ENCODE measurements at places on chromosomes 4 and X.

GRCh38 chr4:54728368-54728767 lies 70.6 kb downstream of the KIT start:
- DNase-seq, result no peak

- no peak for DNase-seq
These were observed 44.0 kb downstream of the STEEP1 start for GRCh38 chrX:119521246-119521645.

- no peak for DNase-seq
These were observed 170.5 kb upstream of the NOCT start for GRCh38 chr4:138845054-138845453.

GRCh38 chr4:120881351-120881750 lies 41.2 kb downstream of the PRDM5 start:
- no peak for DNase-seq

DNA sequence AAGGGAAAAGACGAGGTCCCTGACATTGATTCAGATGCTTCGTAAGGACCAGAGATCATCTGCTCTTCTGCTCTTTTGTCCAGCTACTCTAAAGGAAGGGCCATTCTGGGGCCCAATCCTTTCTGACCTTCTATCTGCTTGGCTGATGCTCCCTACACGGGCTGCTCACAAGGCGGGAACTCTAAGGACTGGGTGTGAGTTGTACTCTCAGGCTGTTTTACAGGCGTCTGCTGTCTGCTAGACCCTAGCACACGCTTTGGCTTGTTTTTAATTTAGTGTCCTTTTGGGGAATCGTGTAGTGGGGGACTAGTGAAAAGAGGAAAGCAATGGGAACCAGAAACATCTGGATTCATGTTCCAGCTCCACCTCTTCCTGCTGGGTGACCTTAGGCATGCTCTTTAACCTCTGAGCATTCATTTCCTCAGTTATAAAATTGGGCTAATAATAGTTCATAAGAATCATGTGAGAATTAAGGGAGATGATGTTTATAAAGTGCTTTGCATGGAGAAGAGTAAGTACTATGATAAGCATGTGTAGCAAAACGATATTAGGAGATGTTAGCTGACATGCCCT lies 53.1 kb downstream of the CASP3 start:
- no peak for DNase-seq

DNA sequence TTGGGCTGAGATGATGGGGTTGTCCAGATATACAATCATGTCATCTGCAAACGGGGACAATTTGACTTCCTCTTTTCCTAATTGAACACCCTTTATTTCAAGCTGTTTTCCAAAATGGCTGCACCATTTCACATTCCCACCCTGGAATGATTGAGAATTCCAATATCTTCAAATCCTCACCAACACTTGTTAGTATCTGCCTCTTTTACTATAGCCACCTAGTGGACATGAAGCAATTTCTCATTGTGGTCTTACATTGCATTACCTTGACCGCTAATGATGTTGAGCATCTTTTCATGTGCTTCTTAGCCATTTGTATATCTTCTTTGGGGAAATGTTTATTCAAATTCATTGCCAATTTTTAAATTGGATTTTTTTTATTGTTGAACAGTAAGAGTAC lies 364.8 kb downstream of the SMARCA1 start:
- no peak for DNase-seq

- no peak for DNase-seq
These were observed 15.8 kb downstream of the PLK4 start for GRCh38 chr4:127896528-127896927.

GRCh38 chr4:189804894-189805293 lies 135.8 kb upstream of the FRG1 start:
- DNase-seq, result no peak

GRCh38 chr4:158001756-158002155 lies 171.1 kb downstream of the GASK1B start:
- no peak for DNase-seq

- peak; percentile 27 for DNase-seq
These were observed 13.8 kb downstream of the SH3BP2 start for GRCh38 chr4:2806390-2807355.

GRCh38 chr4:32455231-32455630 lies 1735.1 kb downstream of the PCDH7 start:
- no peak for DNase-seq

DNA sequence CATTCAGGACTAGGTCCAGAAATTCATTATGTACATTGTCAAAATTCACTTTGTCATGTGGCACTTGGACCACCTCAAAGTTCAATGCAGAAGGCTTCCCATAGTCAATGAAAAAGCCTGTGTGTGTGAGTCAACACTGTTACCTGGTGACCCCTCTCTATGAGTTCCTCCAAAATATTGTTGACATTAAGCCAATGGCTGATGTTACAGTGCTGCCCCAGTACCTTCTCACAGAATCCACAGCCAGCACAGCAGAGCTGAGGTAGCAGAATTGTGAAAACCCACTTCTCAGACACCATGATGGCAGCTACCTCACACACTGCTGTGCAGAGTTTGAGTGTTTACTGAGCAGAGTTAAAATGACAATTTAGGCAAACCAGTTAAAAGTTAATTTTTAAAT lies 22.4 kb upstream of the UGT2B4 start:
- no peak for DNase-seq

DNA sequence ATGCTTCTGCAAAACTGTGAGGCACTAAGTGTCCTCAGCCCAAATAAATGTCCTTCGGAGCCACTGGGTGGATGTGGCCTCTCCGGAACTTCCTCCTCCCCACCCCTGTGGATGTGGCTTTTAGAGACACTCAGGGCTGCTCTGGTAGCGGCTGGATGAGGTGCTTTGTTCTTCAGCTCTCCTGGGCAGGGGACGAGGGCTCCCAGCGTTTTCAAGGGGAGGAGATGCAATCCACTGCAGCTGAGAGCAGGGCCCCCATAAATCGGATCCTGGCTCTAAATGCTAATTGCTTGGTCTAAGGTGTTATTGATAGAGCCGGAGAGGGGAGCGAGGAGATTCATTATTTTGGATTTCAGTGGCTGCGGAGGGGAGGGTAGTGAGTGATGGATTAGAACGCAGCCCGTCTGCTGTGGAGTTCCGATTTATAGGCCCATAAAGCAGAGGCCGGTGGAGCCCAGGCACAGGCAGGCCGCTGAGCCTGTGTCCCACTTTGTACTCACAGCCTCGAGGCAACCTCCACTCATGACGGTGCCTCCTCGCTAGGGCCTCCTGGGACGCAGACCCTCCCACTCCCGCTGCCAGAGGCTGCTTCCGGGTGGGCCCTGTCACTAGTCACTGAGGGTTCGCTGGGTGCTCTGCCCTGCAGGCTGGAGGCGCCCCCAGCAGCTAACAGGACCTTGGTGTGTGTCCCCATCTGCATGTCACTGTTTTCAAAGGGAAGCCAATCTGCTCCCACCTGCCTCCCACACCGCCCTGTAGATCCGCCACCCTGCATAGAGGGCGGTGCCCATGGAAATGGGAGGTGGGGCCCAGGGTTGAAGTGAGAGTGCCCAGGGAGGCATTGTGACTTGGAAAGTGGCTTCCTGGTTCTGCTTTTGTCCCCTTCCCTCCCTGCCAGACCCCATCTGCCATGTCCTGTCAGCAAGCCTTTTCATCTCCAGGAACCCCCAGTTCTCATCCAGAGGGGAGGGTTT lies 135.4 kb upstream of the PSAPL1 start:
- DNase-seq, result no peak

DNA sequence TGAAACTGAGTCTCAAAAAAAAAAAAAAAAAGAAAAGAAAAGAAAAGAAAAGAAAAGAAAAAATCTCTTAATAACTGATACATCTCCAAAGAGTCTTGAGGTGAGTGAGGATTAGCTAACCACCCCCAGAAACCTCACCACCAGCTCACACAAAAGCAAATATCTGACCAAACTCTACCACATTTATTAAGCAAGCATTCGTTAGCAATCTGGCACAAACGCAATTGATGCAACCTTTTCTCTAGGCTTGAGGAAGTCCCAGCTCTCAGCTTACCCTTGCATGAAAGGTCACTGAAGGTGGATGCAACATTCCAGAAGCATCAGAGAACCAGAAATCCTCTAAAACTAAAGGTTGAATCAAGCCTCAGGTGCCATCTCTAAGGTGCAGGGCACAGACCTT lies 231.9 kb upstream of the BCOR start:
- no peak for DNase-seq

GRCh38 chrX:137565921-137566745 lies at the start of gene ZIC3:
ZIC3 (plus strand) TSS chrX:137566127; CDS start chrX:137566692, 565 bp downstream.
- no peak for DNase-seq

DNA sequence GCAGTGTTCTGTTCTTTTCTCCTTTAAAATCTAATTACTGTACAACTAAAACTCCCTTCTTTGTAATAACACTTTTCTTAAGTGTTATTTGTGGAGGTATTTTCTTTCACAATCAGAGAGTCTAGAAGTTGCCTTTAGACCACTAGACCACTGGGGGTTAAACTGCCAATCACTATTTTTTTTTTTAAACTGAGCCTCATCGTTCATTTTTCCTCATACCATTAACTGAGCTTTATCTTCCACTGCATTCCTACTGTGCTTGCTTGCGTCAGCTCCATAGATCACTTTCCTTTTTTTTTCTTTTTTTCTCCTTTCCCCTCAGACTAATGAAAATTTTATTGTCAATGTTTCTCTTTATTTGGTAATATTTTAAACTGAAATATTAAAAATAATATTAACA lies 310.6 kb downstream of the PDHA2 start:
- DNase-seq, result no peak

GRCh38 chr4:7787067-7787466 lies 152.6 kb downstream of the AFAP1 start:
- DNase-seq, result no peak

DNA sequence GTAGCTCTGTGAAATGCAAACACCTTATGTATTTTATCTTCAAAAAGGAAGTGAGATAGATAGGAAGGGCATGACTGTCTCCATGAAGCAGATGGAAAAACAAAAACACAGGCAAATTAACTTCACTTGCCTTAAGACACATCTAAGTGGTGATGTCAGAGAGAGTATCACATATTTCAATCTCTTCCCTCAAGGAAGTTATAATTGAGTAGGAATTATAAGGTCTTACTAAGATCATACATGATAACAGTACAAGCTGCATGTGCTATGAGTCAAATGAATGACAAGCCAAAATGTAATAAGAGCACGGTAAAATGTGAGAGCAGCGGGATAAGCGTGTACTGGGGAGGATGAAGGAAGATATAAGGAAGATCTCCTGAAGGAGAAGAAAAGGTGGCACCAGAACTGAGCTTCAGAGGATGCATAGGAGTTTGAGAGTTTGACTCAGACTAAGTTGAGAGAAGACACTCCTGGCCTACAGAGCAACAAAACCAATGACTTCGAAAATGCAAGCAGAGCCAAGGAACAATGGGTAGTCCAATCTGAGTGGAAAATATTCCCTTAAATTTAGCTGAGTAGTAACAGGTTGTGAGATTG lies 43.3 kb upstream of the GALNT7 start:
- DNase-seq, result no peak

DNA sequence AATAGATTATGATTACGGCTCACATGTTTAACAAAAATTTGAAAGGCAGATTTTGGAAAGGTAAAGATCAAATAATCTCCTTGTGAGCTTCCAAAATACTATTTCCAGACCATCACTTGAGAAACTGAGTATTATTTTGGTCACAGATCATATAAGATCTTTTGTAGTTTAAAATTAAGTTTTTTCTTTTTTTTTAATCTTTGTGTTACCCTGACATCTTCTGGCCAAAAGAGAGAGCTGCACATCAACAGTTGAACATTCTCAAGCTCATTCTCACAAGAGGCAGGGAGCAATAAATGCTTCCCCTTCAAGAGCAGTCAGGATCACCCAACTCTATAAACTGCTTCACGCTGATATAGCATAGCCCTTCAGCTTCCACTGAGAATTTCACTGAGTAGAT lies 15.9 kb downstream of the TMEM192 start:
- DNase-seq, result peak; percentile 48

GRCh38 chrX:102684772-102685520 lies 27.3 kb upstream of the GPRASP2 start:
- no peak for DNase-seq

- no peak for DNase-seq
These were observed 124.1 kb downstream of the SPCS3 start for GRCh38 chr4:176443646-176444409.
